ENCODE measurements at places on chromosomes 11 and 22.
A peak's percentile ranks its signal among the peaks of the same experiment; 100 is the strongest.

- no peak for DNase-seq
Observed at GRCh38 chr11:71372693-71373657, 75.2 kb downstream of the DHCR7 start.

GRCh38 chr11:1744891-1745700 lies 5.3 kb downstream of the IFITM10 start:
- DNase-seq: no peak

DNA sequence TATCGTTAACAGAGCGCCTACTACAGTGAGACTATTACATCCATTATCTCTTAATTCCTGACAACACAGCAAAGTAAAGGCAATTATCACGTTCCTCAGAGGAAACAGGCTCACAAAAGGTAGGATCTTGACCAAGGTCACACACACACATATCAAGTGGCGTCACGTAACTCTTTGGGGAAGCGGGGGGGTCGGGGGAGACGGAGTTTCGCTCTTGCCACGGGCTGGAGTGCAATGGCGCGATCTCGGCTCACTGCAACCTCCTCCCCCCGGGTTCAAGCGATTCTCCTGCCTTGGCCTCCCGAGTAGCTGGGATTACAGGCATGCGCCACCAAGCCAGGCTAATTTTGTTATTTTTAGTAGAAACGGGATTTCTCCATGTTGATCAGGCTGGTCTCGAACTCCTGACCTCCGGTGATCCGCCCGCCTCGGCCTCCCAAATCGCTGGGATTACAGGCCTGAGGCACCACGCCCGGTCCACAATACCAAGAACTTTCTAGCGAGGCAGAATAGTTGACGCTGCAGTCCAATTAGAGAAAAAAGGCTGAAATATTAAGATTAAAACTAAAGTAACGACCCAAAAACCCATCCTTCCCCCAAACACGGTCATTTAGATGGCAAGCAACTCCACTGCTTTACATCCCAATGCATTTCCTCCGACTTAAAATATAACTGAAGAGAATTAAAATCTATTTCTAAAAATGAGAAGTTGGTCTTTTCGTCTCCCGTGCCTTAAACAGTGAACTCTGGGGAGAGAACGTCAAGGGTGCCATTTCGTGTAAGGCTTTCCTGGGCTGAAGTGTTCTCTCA lies 1.2 kb downstream of the DDX17 start:
- DNase-seq: peak; percentile 15

- no peak for DNase-seq
Observed at GRCh38 chr22:32532820-32533128, 58.2 kb downstream of the FBXO7 start.

GRCh38 chr22:46338636-46339035 lies 3.1 kb downstream of the TRMU start:
- DNase-seq: no peak

GRCh38 chr11:69950120-69950519 lies 128.0 kb upstream of the ANO1 start:
- DNase-seq: no peak

DNA sequence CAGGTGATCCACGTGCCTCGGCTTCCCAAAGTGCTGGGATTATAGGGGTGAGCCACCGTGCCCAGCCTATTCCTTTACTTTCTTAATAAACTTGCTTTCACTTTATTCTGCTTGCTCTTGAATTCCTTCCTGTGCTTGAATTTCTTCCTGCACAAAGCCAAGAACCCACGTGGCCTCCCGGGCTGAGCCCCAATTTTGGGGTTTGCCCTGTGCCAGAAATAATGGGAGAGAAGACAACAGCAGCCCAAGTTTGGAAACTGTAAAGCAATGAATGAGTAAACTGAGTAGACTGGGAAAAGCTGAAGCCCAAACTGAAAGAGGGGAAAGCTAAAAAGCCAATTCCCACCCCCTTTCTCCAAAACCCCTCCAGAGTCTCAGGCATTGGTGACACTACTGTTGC lies 136.4 kb downstream of the NECTIN1 start:
- no peak for DNase-seq

DNA sequence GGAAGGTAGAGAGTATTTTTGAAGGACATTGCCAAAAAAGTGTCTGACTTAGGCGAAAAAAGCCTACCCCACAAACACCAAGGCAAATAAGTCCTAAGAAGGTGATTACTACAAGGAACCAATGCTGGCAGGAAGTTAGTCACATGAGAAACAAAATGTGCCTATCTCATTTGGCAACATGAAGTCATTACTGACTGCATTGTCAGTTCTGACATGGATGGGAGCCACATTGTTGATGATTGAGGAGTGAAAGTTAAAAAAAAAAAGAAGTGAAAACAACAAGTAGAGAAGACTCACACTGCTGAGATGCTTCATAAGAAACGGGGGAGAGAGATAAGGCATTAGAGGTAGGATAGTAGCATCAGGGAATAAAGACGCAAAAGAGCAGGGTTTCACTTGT lies 141.5 kb upstream of the FAT3 start:
- no peak for DNase-seq

- DNase-seq: no peak
Observed at GRCh38 chr22:22958621-22959020, 71.0 kb downstream of the IGLL5 start.

DNA sequence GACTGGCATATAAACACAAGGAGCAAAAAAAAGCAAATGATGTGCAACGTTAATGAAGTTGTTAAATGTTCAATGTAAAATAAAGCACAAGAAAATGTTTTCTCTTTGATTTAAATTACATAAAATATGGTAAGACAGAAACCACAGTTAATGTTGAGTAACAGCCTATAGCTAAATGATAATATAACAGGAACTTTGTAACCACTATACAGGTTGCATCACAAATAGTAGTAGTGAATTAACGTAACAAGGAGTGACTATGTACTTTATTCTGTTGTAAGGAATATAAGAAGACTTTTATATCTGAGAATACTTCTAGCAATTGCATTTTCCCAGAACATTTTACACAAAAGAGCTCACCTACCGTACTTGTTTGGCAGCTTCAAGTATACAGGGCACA lies 16.9 kb downstream of the SAAL1 start:
- DNase-seq: no peak

GRCh38 chr11:77065878-77066228 lies 918 bp upstream of the CAPN5 start:
- DNase-seq: no peak

Measured in stimulated activated CD8-positive, alpha-beta memory T cell treated with anti-CD3 and anti-CD28 coated beads, Interleukin-4, amount 100 ng/mL, for 1 hour (primary cell).